ENCODE measurements at places on chromosomes 13 and 19.

- no peak overlapping the region for H3K4me3 ChIP-seq
- no peak for DNase-seq
- H3K27me3 ChIP-seq, result no peaks in the 10 kb centered on the region
- no peaks in the 10 kb centered on the region for H3K36me3 ChIP-seq
- no peaks in the 10 kb centered on the region for H3K4me1 ChIP-seq
- H3K27ac ChIP-seq, result no peak overlapping the region
These were observed 14.0 kb upstream of the ZNF780A start for GRCh38 chr19:40104754-40105153.

DNA sequence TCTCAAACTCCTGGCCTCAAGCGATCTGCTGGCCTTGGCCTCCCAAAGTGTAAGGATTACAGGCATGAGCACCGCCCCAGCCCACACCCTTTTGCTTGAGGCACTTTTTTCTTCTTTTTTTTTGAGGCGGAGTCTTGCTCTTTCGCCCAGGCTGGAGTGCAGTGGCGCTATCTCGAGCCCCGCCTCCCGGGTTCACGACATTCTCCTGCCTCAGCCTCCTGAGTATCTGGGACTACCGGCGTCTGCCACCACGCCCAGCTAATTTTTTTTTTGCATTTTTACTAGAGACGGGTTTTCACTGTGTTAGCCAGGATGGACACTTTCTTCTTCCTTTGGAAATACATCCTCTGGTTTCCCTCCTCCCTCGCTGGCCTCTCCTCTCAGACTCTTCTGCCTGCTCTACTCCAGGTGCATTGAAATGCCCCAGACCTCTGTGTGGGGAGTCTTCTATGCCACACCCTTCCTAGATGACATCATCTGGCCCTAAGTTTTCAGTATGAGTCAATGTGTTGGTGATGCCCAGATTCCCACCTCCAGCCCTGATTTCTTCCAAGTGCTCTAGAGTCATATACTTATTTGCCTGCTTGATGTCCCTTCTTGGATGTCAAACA lies 20.7 kb upstream of the TPT1 start:
- no peaks in the 10 kb centered on the region for H3K27me3 ChIP-seq
- no peaks in the 10 kb centered on the region for H3K4me1 ChIP-seq
- H3K36me3 ChIP-seq, result peaks cover 35% of the 10 kb centered on the region
- no peak for DNase-seq
- no peak overlapping the region for H3K4me3 ChIP-seq

DNA sequence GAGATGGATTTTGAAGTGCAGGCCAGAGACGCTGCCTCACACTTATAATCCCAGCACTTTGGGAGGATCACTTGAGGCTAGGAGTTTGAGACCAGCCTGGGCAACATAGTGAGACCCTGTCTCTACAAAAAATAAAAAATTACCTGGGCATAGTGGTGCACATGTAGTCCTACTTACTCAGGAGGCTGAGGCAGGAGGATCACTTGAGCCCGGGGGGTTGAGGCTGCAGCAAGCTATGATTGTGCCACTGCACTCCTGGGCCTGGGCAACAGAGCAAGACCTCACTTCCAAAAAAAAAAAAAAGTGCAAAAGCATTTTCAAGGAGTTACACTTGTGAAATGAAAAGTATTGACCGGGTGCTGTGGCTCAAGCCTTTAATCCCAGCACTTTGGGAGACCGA lies 27.6 kb upstream of the FBXO17 start:
- H3K36me3 ChIP-seq, result no peaks in the 10 kb centered on the region
- H3K27me3 ChIP-seq, result no peaks in the 10 kb centered on the region
- DNase-seq, result no peak
- no peaks in the 10 kb centered on the region for H3K4me1 ChIP-seq
- no peak overlapping the region for H3K4me3 ChIP-seq
- H3K27ac ChIP-seq, result no peak overlapping the region

- H3K27ac ChIP-seq, result no peak overlapping the region
- no peak for DNase-seq
- H3K4me1 ChIP-seq, result peaks cover 8% of the 10 kb centered on the region
- H3K27me3 ChIP-seq, result no peaks in the 10 kb centered on the region
These were observed 54.0 kb downstream of the LRCH1 start for GRCh38 chr13:46606970-46607369.

DNA sequence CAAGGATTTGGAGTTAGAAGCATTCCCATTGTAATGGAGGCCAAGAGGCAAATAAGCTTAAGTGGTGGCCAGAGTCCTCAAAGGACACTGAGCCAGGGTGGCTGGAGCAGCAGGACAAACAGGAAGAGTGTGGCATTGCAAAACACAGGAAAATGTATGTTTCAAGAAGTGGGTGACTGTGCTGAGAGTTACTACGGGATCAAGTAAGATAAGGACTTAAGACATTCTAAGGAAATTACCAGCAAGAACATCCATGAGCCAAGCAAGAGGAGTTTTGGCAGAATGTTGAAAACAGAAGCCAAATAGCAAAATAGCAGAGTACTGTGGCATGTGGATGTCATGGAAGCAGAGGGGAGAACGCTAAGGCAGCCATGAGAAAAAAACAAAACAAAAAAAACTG lies 104.2 kb downstream of the RAP2A start:
- H3K27me3 ChIP-seq, result no peaks in the 10 kb centered on the region
- no peak overlapping the region for H3K4me3 ChIP-seq
- H3K27ac ChIP-seq, result no peak overlapping the region
- no peaks in the 10 kb centered on the region for H3K36me3 ChIP-seq

DNA sequence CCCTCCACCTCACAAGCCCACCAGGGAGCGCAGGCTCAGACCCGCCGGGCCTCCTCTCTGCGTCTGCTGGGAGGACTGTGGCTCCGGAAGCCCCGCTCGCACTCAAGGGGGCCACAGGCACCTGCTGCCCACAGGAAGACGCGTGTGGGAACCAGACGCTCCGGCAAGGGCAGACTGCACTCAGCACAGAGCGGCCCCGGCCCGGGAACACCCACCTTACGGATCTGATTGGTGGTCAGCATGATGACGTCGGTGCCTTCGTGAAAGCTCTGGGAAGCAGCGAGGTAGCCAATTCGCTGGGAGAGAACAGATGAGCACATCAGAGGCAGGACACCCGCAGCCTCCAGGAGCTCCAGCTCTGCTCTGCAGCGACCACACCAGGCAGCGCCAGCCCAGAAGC lies 14.6 kb downstream of the AP3D1 start:
- H3K4me3 ChIP-seq, result no peak overlapping the region
- peaks cover 5% of the 10 kb centered on the region for H3K4me1 ChIP-seq
- H3K27me3 ChIP-seq, result no peaks in the 10 kb centered on the region
- H3K27ac ChIP-seq, result no peak overlapping the region

DNA sequence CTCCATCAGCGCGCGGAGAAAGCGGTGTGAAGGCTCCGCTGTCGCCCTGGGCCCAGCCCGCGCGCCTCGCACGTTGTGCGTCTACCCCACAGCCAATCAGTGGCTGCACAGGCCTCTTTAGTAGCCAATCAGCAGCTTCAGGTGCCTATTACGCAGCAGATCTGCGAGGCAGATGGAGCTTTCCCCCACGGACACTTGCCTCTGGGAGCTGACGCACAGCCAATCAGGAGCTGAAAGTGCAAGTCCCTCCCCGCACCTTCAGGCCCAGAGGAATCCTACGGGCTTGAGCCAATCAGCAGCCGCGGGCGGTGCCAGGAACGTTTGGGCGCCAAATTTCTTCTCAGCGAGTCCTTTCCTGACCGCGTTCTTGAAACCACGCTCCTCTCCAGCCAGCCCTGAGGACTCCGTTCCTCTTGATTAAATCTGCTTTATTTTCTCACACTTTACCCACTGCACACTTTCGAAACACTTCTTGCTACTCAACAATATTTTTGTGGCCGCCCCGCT lies 39.9 kb downstream of the SIGLEC7 start:
- H3K4me1 ChIP-seq, result peaks cover 3% of the 10 kb centered on the region
- H3K27me3 ChIP-seq, result no peaks in the 10 kb centered on the region
- DNase-seq, result no peak
- H3K4me3 ChIP-seq, result no peak overlapping the region
- no peak overlapping the region for H3K27ac ChIP-seq

DNA sequence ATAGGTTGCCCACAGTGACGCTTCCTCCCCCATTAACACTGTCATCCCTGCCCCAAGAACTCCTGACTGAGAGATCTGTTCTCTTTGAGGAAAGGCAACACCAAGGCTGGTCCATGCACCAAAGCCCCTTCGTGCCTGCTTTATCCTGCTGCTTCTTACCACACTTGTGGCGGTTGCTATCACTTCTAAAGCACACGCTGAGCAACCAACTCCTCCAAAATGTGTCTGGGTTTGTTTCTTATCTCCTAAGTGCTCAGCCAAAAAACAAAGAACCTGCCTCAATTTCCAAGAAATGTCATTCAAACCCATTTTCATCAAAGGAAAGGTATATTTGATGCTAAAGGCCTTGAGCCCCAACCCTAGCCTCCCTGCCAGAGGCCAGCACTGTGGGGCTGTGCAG lies 14.6 kb downstream of the ATP7B start:
- peaks cover 24% of the 10 kb centered on the region for H3K4me1 ChIP-seq
- no peak overlapping the region for H3K4me3 ChIP-seq
- no peak overlapping the region for H3K27ac ChIP-seq
- no peak for DNase-seq
- no peaks in the 10 kb centered on the region for H3K36me3 ChIP-seq
- no peaks in the 10 kb centered on the region for H3K27me3 ChIP-seq

DNA sequence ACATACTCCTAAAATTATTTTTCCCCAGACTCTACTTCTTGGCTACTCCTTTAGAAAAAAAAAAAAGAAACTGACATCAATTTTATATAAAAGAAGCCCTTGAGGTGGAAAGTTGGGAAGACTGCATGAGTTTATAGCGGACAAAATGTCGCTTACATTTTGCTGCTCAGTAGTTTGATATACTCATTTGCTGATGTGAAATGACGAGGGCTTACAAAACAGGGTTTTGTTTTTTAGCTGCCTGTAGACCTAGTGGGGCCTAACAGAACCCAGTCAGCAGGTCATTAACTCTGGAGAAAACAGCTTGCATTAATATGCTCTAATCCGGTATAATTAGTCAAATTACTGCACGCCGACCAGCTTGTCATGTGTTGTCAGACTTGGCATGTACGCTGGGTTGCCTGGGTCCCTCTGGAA lies 37.6 kb upstream of the MAB21L1 start:
- no peaks in the 10 kb centered on the region for H3K36me3 ChIP-seq
- H3K4me3 ChIP-seq, result no peak overlapping the region
- no peaks in the 10 kb centered on the region for H3K27me3 ChIP-seq
- no peak for DNase-seq
- H3K27ac ChIP-seq, result no peak overlapping the region

DNA sequence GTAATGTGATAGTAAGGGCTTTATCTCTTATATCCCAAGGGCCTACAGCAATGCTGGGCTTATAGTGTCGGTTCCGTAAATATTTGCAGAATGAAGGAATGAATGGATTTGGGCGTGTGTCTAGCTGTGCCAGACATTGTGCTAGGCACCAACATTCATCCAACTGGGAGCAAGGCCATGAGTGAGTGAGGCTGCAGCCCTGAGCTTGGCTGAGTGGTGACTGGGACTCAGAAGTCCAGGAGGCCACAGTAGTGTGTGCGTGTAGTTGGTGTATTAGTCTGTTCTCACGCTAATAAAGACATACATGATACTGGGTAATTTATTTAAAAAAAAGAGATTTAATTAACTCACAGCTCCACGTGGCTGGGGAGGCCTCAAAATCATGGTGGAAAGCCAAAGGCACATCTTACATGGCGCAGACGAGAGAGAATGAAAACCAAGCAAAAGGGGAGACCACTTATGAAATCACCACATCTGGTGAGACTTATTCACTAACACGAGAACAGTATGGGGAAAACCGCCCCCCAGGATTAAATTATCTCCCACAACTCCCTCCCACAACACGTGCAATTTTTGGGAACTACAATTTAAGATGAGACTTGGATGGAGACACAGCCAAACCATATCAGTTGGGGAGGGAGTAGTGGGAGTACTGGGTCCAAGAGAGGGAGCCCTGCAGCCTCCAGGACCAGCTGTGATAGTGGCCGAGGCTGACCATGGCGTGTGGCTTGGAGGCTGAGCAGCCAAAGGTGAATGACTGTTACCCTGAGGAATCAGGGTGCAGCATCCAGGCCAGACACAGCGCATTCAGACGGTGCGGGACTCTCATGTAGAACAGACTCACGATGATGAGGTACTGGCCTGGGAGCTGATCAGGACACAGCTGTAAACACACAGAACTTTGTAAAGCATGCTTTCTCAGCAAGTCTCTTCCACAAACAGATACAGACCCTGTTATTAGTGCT lies 104.6 kb downstream of the TEX26 start:
- no peak overlapping the region for H3K4me3 ChIP-seq
- H3K27ac ChIP-seq, result no peak overlapping the region
- H3K27me3 ChIP-seq, result no peaks in the 10 kb centered on the region
- H3K4me1 ChIP-seq, result no peaks in the 10 kb centered on the region

DNA sequence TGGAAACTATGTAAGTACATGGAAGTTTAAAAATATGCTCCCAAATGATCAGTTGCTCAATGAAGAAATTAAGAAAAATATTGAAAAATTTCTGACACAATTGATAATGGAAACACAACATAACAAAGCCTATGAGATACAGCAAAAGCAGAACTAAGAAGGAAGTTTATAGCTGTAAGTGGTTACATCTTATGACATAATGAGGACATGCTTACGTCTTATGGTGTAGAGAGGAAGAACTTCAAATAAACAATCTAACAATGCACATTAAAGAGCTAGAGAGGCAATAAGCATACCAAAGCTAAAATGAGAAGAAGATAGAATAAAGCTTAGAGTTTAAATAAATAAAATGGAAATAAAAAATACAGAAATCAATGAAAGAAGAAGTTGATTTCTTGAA lies 50.0 kb upstream of the CEACAM21 start:
- H3K4me1 ChIP-seq, result no peaks in the 10 kb centered on the region
- H3K27me3 ChIP-seq, result peaks cover 16% of the 10 kb centered on the region
- no peaks in the 10 kb centered on the region for H3K36me3 ChIP-seq

DNA sequence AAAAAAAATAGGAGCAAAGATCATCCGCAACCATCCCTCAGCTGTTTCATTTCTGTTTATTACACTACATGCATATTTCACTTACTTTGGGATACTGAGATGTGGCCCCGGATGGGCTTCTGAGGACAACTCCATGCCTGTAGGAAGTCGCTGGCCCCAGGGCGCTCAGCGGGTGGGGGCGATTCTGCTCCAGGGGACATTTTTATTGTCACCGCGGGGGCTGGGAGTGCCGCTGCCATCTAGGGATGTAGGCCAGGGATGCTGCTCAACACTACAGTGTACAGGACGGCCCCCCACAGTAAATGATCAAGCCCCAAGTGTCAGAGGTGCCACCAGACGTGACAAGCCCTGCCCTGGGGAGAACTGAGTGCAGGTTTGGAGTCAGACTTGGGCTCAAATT lies 6.4 kb upstream of the BST2 start:
- peaks cover 2% of the 10 kb centered on the region for H3K27me3 ChIP-seq
- H3K36me3 ChIP-seq, result no peaks in the 10 kb centered on the region
- no peak overlapping the region for H3K27ac ChIP-seq
- H3K4me3 ChIP-seq, result no peak overlapping the region
- no peaks in the 10 kb centered on the region for H3K4me1 ChIP-seq
- no peak for DNase-seq
